ENCODE measurements at places on chromosomes 3 and 15. TPM values are rescaled to one million over a fixed set of nuclear protein-coding genes. Genes with fewer than 3 reads are reported as not detected.

The CEP97 gene
- 10.2 TPM for total RNA-seq

The C2CD4A gene
- not detected for total RNA-seq

The P2RY1 gene
- total RNA-seq: 0.24 TPM

The SEMA3F gene
- 4.5 TPM for total RNA-seq

The CCDC54 gene
- total RNA-seq: not detected
